ENCODE measurements at places on chromosomes 6 and 20.

DNA sequence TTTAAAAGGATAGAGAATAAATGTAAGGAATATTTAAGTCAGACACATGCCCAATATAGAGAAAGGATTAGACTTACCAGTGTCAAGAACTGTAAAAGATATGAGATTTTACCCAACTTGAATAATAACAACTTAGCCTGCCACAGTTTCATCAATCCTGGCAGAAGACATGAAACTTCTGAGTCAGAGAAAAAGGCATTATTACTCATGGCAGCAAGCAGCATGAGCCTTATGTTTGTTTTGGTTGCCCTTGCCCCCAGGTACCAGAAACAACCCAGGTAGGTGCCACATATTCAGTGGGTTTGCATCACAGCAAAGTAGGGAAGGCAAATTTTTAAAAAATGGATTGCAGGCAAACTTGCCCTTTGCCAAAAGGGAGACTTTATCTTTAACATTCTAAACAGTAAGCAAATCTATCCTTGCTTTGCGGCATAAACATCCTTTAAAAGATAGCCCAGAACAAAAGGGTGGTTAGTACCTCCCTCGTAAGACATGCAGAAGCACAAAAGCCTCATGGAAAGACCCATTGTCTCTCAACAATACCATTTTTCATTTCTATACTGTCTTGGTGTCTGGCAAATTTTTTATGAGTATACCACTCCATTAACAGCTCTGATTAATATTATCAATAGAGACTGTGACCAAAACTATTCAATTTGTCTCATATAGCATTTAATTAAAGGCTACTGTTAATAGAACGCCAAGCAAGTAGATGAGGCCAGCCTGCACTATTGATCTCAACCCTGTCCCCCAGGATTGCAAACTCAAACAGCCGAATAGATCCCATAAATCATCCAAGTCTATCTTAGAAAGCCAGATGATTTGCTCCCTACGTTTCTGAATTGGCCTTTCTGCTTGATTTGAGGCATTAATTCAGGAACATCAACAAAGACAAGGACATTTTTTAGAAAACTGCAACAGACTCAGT lies 185.1 kb downstream of the COL19A1 start:
- DNase-seq: no peak

GRCh38 chr6:125120054-125120590 lies 33.5 kb upstream of the TPD52L1 start:
- DNase-seq: no peak

DNA sequence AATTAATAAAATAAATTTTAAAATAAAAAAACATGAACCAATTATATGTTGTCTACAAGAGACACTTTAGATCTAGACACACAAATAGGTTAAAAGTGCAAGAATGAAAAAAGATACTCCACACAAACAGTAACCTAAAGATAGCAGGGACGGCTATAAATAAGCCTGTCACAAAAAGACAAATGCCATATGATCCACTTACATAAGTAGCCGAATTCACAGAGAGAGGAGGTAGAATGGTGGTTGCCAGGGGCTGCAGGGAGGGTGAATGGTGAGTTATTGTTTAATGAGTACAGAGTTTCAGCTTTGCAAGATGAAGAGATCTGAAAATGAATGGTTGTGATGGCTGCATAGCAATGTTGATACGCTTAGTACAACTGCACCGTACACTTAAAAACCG lies 32.7 kb downstream of the KATNA1 start:
- DNase-seq: no peak

DNA sequence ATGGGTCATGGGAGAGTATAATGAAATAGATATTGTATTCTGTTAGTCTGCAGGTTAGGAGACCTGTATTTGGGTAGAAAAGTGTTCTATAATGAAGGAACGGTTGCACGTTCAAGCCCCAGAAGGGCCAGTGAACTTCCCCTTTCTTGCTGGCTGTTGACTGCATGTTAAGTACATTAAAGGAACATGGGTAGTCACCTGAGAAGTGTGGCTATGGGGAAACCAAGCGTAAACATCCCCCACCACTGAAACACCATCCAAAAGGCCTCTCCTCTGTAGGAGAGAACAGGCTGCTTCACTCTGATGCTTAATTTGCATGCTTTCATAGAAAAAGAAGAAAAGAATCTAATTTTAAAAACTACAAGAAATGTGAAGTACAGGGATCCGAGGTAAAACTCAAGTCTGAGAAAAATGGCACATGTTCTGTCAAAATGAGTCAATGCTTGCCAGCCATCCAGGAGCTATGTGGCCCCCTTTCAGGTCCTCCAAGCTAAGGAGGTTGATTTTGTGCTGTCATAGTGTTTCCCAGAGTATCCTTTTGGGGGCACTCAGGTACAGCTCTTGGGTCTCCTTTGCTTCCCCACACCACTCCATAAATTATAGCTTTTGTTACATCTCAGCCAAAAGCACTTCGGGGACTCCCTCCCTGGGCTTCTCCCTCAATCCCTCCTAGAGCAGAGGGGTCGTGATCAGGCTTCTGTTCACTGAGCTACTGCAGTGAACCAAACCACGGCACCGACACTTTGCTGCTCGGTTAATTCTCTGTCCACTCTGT lies 283.7 kb upstream of the AGPAT4 start:
- no peak for DNase-seq

GRCh38 chr6:124573953-124574352 lies 388.3 kb upstream of the RNF217 start:
- no peak for DNase-seq

DNA sequence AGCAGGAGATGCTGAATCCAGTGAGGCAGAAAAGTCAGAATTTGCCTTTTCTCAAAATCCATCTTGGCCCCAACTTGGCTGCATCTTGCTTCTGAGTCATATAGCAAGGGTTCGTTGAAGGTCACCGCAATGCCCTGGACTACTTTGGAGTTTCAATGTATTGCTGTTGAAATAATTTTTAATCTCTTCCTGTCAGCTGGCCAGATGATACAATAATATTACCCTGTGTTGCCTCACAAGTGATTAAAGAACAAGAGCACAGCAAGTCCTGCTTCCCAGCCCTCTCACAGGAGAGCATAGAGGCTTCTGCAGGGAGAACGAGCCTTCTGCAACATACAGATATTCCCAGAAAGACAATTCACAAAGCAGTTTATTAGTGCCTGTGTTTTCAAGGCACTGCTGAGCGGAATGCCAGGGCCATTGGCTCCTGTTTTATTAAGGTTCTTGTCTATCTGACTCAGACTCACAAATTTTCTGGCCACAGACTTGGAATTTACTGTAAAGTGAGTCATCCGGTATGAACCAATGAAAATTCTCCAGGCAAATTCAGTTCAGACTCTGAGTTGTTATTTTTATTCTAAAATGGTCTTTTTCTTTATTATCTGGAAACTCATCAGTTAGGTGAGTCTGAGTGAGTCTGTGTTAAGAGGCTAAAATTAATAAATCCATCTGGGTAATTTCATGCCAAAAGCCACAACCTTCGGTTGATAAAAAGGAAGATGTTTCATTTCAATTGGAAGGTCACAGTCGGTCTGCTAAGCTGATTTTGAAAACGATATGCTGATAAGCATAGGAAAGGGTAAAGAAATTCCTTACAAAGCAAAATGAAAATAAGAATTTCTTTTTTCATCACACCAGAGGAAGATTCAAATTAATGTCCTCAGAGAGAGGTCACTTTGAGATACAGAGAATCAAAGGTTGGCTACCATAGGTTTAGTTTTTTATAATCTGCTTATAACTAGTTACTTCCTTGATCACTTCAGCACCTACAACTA lies 289.4 kb upstream of the STXBP5 start:
- DNase-seq: peak; percentile 48

DNA sequence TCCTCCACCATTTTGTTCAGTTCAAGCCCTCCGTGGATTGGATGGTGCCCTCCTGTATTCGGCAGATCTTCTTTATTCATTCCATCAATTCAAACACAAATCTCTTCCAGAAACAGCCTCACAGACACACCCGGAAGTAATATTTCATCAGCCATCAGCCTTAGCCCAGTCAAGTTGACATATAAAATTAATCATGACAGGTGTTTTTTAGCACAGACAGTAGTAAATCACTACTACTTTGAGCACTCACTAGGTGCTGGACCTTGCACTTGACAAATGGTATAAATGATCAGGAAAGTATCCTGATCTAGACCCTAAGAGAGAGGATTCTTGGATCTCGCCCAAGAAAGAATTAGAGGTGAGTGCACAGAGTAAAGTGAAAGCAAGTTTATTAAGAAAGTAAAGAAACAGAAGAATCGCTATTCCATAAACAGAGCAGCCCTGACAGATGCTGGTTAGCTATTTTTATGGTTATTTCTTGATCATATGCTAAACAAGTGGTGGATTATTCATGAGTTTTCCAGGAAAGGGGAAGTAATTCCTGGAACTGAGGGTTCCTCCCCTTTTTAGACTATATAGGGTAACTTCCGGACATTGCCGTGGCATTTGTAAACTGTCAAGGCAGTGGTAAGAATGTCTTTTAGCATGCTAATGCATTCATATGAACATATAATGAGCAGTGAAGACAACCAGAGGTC lies 194.6 kb upstream of the LAMP5 start:
- no peak for DNase-seq

DNA sequence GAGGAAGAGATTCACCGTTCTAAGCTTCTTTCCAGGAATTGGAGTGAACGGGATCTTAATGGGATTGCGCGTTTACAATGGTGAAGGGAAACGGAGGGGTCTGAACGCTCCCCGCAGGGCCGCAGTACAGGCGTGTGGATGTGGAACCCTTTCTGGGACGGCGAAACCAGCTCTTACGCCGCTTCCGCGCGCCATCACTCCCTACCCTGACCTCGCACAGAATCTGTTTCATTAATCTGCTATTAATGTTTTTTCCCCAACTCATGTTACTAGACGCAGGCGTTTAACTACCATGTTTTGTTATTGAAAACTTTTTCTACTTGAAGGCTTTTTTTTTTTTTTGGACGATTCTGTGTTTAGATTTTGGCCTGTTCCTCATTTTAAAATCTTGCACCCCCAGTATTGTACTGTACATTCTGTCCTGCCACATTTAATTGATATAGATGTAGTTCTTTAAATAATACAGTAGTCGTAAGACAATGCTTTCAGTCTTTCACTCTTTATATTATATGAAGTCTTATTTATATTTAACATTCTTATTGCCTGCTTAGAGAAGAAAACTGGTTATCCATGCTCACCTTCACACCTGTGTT lies 696 bp upstream of the SUPT3H start:
- peak; percentile 32 for DNase-seq

- peak; percentile 90 for DNase-seq
These were observed 161.4 kb downstream of the LY86 start for GRCh38 chr6:6749702-6750491.

DNA sequence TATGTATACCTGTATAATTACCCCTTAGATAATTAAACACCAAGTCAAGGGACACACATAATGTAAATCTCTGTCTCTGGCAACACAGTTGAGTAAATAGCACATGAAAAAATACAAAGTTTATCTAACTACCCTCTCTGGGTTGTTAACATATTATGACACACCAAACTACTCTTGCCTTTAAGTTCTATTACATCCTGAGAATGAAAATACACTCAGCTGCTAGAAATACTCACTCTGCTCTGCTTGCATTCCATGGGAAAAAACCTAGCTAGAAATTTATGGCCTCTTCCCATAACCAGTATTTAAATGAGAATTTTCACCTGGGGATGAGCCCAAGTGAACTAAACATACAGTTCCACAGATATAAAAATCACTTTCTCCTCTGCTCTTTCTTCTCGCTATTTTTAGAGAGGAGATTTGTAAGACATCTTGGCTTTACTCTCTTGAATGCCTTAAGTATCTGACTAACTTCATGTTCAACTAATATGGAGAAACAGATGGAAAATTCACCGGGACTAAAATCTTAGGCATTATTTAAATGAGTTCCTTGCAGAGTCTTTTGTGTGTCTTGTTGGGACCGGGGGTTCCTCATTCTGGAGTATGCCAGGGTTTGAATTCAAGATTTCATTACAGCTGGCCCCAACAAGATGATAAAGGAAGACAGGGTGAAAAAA lies 140.9 kb downstream of the GJA10 start:
- DNase-seq: no peak

- DNase-seq: no peak
These were observed 880.9 kb downstream of the PRIM2 start for GRCh38 chr6:58198301-58198700.

DNA sequence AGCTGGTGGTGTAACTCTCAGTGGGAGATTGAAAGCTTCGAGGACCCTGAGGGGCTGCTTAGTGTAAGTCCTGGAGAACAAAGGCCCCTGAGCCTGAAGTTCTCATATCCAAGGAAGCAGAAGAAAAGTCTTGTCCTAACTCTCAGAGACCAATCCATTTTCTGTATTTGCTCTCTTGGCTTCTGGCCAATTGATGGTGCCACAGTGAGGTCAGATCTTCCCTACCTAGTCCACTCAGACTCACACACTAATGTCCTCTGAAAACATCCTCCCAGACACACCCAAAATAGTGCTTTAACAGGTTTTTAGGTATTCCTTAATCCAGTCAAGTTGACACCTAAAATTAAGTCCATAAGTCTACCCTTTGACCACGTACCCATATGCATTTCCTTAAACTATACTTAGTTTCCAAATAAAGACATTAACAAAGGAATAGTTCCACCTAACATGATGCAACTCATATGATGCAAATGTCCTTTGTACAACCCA lies 29.4 kb downstream of the ZNF292 start:
- no peak for DNase-seq

Measured in psoas muscle (tissue), 8 donors.